ENCODE measurements at places on chromosomes 11 and 22.
A peak's percentile ranks its signal among the peaks of the same experiment; 100 is the strongest.

DNA sequence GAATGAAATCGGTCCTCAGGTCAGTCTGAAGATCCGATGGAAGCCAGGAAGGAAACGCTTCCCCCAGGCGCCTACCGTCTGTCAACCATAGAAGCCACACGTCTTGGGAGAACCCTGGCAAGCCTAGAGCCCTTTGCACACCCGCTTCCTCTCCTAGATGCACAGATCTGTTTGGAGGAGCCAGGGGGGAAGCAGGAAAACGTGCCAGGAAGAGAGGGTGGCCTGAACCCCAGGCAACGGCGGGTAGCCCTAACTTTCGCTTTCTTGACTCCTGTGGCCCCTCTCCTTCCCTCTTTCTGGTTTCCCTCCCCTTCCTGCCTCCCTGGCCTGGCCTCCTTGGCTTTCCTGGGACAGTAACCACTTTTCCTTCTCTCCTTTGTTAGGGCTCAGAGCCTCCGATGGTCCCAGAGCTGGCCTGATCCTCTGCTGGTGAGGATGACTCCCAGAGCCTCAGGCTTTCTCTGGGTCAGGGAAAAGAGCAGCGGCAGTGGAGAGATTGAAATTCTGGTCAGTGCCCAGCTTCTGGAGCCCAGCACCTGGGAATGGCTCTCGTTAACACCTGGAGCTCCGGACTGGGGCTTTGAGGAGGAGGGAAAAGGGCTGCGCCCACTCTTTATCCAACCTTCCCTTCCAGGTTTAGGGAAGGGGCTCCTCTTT, 2.1 kb downstream of the FXYD6 start:
- DNase-seq: no peak

DNA sequence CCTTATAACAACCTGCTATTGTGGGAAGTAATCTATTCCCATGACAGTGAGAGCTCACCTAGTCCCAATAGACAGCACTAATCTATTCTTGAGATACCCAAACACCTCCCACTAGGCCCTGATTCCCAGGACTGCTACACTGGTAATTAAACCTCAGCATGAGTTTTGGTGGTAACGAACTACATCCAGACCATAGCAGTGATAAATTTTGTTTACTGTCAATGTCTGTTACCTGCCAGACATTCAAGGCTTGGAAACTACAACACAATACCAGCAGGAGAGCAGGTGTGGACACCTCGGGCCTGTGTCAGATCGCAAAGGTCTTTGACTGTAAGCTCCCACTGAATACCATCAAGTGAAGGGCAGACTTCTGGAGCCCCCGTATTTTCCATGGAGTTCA, 187.1 kb downstream of the ARHGAP42 start:
- no peak for DNase-seq

- DNase-seq: no peak
These were observed 91.5 kb downstream of the MIAT start for GRCh38 chr22:26748845-26749244.

GRCh38 chr22:46501701-46502100, 35.7 kb downstream of the CELSR1 start:
- DNase-seq: peak; percentile 77

GRCh38 chr11:116698080-116698479, 74.7 kb downstream of the BUD13 start:
- DNase-seq: no peak

GRCh38 chr22:30176431-30176830, 70.1 kb downstream of the LIF start:
- DNase-seq: no peak

GRCh38 chr11:40292721-40293508, 1166.5 kb downstream of the LRRC4C start:
- DNase-seq: no peak

GRCh38 chr22:22060200-22061084, 77.9 kb upstream of the TOP3B start:
- DNase-seq: peak; percentile 38

DNA sequence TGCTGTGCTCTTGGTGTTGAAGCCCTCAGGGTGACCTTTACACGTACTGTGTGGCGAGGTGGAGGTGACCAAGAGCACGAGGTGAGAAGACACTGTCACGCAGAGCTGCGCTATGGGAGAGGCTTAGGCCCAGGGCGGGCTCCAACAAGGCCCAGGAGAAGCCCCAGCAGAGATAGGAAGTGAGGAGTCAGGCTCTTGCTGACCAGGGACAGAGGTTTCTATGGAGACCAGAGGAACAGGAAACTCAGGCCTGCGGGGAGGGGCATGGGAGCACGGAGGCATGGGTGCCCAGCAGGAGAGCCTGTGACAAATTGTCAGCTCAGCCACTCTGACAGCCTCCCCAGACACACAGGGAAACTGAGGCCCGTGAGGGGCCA, 15.8 kb downstream of the DGKZ start:
- peak; percentile 76 for DNase-seq

DNA sequence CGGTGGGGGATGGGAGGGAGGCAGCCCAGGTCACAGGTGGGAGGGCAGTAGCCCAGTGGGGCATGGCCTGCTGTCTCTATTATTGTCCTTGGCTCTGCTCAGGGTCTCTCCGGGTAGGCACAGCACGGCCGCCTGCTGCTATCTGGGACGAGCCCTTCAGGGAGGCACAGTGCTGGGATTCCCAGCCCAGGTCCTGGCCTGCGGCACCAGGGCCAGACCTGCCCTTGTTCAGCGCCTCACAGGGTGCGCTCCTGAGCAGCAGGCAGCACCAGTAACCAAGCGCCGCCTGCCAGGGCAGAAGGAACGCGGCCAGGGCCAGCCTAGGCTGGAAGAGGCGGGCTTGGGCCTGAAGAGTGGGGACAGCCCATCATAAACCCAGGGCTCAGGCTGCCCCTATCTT, 151.0 kb downstream of the MPPED1 start:
- DNase-seq: no peak

GRCh38 chr11:14253421-14253820, 105.6 kb downstream of the RRAS2 start:
- DNase-seq: no peak

DNA sequence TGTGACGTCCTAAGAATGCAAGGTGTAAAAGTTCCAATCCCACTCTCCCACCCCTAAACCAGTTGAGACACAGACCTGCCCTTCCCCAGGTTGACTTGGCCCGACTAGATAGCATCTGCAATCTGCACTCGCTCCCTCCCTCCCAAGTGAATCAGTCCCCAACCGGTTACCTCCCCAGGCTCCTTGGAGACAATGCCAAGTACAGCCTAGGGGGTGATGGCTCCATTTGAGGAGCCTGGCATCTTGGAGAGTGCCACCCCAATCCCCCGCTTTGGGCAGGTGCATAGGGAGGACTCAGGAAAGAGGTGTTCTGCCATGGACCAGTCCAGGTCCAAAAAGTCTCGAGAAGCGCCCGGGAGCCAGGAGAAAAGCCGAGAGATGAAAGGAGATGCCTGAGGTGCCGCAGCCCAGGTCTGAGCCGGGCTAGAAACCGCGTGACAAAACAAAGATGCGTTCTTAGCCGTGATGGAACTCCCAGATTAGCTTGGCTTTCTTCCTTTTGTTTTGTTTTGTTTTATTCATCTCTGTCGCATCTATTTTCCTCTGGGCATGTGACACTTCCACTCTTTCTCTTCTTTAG, 18.7 kb upstream of the SNX32 start:
- DNase-seq: no peak

- DNase-seq: no peak
These were observed 481.2 kb upstream of the ARHGAP42 start for GRCh38 chr11:100205926-100206325.

DNA sequence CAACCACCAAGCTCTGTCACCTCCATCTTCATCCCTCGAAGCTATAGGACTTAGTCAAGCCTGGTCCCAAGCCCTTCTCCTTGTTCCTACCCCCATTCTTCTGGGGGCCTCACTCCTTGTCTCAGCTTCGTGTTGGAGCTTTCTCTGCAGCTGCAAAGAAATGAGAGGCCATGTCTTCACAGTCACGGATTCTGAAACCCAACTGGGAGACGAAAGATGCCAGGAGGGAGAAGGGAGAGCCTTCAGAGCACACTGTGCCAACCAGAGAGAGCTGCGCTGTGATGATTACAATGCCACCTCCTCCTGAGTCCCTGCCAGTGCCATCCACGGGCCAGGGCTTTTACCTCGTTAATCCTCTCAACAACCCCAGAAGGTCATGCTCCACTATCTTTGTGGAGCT, 469.3 kb downstream of the TBC1D22A start:
- no peak for DNase-seq

DNA sequence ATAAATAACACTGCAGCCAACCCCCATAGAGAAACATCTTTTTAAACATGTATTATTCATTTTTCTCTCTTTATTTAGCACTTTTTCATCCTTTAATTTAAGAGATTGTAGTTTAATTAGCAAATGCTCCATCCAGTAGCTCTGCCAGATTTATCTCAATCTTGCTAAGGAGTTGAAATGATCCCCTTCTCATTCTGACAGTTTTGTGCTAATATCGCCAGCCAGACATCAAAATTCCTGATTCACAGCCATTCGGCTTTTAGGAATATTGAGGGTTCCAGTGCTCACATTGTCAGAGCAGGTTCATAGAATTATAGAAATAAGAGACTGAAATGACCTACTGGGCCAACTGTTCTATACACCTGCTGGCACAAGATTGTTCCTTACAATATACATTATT, 77.8 kb downstream of the CASP12 start:
- DNase-seq: no peak

DNA sequence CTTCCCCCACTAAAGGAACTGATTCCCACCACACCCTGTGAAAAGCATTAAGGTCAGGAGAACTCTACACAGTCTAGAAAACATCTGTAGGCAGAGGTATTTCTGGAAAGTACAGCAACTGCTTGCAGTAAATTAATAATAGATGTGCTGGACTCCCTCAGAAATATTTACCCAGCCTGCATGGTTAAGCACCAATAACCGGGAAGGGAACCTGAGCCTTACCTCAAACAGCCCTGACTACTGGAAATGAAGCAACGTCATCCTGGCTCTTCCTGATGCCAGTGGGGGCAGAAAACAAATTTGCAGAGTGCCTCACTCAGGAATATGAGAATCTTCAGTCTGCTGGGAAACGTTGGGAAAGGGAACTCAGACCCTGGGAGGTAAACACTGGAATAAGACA, 318.1 kb downstream of the TENM4 start:
- DNase-seq: no peak

- DNase-seq: peak; percentile 21
These were observed 145.8 kb upstream of the ARHGAP20 start for GRCh38 chr11:110857892-110858546.

GRCh38 chr11:66204412-66204811, 64.0 kb upstream of the RAB1B start:
- no peak for DNase-seq

- no peak for DNase-seq
These were observed 136.1 kb downstream of the DCDC1 start for GRCh38 chr11:31233425-31233824.

DNA sequence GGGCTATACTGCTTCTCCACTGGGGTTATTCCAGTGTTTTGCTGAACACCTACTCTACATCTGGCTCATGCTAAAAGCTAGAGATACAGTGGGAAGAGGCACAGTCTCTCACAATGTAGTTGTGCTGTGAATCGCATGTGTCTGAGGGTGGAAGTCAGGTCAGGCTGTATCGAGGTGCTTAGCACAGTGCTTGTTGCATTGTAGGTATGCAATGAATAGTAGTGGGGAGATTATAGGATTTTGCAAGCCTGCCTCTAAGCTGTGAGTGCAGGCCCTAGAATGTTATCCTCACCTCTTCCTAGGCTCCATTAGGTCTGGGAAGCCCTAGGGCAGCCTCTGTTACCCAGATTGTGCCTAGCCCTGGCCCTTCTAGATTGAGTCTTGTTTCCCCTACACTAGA, 37.4 kb downstream of the MYO18B start:
- DNase-seq: no peak

DNA sequence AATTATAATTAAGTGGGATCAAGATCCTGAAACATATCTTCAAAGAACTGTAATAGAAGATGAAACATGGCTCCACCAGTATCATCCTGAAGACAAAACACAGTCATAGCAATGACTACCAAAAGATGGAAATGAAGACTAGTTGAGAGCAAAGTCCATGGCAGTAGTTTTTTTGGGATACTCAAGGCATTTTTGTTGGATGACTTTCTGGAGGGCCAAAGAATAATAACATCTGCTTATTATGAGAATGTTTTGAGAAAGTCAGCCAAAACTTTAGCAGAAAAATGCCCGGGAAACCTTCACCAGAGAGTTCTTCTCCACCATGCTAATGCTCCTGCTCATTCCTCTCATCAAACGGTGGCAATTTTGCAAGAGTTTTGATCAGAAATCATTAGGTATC, 809.4 kb upstream of the RAG2 start:
- no peak for DNase-seq

DNA sequence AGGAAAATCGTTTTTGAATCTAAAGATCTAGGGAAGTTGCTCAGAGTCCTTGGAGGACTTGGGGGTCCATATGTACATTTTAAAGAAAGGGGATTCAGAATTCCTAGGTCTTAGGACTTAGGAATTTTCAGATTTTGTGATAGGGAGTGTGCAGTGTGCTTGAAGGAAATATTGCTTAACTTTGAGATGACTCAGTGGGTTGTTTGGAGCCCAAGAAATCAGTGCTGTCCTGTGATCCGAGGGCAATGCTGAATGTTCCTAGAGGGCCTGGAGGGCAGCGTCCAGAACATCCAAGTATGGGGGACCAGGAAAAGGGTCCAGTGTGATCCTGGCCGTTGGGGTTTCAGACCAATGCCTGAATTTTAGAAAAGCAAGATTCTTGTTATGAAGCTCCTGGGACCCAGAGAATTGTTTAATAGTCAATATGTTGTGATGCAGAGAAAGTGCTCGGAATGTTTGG, 3.1 kb upstream of the IGF2 start:
- peak; percentile 78 for DNase-seq

- DNase-seq: no peak
These were observed 9.3 kb downstream of the RPL3 start for GRCh38 chr22:39309881-39310714.

GRCh38 chr11:1276041-1276790, 33.2 kb downstream of the TOLLIP start:
- no peak for DNase-seq

DNA sequence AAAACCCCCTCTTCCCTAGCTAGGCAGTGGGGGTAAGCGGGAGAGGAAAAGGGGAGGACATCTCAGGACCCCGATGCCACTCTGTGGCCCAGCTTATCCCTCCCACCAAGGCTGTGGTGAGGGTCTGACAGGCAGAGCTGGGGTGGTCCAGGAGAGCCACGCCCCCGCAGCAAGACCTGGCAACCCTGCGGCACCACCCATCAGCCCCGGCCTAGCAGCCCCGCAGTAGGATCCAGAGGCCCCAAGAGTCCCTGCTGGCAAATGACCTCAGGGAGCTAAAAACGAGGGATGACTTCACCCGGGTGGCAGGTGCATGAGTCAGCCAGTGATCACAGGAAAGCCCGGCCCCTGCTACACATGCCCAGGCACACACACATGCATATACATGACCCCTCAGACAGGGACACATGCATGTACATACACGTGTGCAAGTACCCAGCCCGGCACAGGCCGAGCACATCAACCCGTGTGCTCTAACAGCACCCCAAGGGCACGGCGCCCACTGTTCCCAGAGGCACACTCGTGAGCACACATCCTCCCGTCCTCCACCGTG, 32.3 kb downstream of the ARVCF start:
- peak; percentile 76 for DNase-seq

- no peak for DNase-seq
These were observed 101.6 kb upstream of the USP47 start for GRCh38 chr11:11740073-11740702.

GRCh38 chr11:96275801-96276594, 67.0 kb downstream of the MAML2 start:
- DNase-seq: no peak

GRCh38 chr11:69355346-69355940, 61.5 kb downstream of the MYEOV start:
- DNase-seq: no peak

GRCh38 chr11:85694385-85694980, 8.5 kb upstream of the CCDC89 start:
- DNase-seq: peak; percentile 48

Data from AG08395 (cell line).